ENCODE measurements at places on chromosomes 1 and 21. TPM values are rescaled to one million over a fixed set of nuclear protein-coding genes. Genes with fewer than 3 reads are reported as not detected.

The CASP9 gene
- 12.9 TPM for total RNA-seq

The HES4 gene
- 97.2 TPM for total RNA-seq

The ZBTB8A gene
- 3.0 TPM for total RNA-seq

GRCh38 chr1:241677201-241677600 lies 25.1 kb downstream of the WDR64 start:
- H3K4me3 ChIP-seq: no peak overlapping the region
- H3K4me1 ChIP-seq: no peaks in the 10 kb centered on the region
- H3K36me3 ChIP-seq: no peaks in the 10 kb centered on the region
- H3K27ac ChIP-seq: no peak overlapping the region

- no peaks in the 10 kb centered on the region for H3K36me3 ChIP-seq
- no peak overlapping the region for H3K27ac ChIP-seq
- H3K4me3 ChIP-seq: no peak overlapping the region
- peak; percentile 36 for DNase-seq
These were observed 69.6 kb upstream of the LRRC8B start for GRCh38 chr1:89454845-89455521.

The ATP6V1G3 gene
- not detected for total RNA-seq

The SLC44A5 gene
- total RNA-seq: 3.6 TPM

GRCh38 chr1:201702936-201703335 lies 126.0 kb upstream of the IPO9 start:
- H3K4me3 ChIP-seq: no peak overlapping the region
- H3K27ac ChIP-seq: peak overlapping the region; percentile 27
- no peaks in the 10 kb centered on the region for H3K27me3 ChIP-seq

DNA sequence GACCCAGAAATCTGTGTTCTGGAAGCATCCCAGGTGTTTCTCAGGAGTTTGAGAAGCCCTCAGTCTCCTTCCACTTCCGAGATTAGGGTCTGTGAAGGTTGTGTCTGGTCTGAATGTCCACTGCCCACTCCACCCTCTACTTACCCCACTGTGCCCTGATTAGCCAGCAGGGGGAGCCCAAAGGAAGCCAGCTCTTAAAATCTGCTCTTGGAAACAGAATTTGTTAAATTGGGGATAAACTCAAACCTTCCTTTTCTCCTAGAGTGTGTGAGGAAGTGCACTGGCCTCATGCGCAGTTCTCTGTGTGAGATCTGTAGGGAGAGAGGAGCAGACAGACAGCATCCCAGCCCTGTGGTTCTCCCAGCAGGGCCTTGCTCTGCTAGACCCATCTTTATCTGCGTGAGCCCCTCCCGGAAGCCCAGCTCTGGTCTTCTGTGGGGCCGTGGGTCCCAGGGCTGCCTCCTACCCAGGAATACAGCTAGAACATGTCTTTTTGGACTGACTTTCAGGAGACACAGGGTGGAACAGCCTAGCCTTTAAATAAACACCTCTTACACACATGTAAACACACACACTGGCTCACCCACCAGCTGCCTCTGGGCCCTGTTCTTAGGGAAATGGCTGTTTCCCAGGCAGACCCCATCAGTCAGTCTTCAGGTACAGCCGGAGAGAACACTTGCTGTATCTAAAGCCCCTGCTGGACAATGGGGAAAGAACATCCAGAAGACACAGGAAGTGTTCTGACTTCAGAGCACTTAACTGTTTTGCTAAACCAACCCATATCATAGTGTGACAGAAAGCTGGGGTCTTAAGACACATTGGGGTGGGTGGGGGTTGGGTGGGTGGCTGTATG lies 52.2 kb downstream of the SMYD2 start:
- H3K27ac ChIP-seq: no peak overlapping the region
- peaks cover 6% of the 10 kb centered on the region for H3K36me3 ChIP-seq
- no peaks in the 10 kb centered on the region for H3K27me3 ChIP-seq

- no peaks in the 10 kb centered on the region for H3K4me1 ChIP-seq
- no peaks in the 10 kb centered on the region for H3K36me3 ChIP-seq
- no peak overlapping the region for H3K4me3 ChIP-seq
- H3K27me3 ChIP-seq: no peaks in the 10 kb centered on the region
These were observed 62.0 kb upstream of the HOOK1 start for GRCh38 chr1:59752556-59753414.

DNA sequence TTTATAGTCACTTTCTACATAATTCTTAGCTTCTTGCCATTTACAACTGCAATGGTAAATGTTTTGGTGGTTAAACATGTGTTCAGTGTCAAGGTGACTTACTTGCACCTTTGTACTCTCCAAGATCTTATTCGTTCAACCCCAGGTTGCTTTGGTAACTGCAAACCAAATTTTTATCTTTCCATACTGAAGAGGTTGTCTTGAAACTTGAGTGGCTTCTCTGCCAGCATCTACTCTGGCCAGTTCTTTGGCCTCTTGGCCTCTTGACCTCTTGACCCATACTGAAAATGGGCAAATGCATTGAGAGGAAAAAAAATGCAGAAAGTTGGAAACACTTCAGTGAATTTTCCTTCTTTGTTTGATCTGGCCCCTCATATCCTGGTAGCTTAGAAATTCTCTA lies 88.0 kb upstream of the LRRC7 start:
- no peak for DNase-seq
- H3K36me3 ChIP-seq: no peaks in the 10 kb centered on the region
- H3K27ac ChIP-seq: no peak overlapping the region
- no peaks in the 10 kb centered on the region for H3K27me3 ChIP-seq
- no peaks in the 10 kb centered on the region for H3K4me1 ChIP-seq

DNA sequence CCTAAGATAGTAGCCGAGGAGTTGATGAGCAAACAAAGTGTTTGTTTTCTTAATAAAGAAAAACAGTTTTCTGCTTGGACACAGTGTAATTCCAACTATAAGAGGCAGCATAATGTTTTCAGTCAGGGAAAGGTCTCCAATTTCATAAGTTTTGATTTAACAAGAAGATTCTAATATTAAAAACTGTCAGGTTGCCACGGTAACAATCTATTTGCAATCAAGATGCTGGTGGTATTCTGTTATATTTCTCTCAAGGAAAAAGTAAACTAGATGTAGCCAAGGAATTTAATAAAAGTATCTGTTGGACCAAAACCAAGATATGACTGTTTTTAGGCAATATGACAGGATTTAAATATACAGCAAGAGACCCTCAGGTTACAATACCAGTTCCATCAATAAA lies 211.7 kb downstream of the SMYD3 start:
- H3K4me3 ChIP-seq: no peak overlapping the region
- H3K36me3 ChIP-seq: no peaks in the 10 kb centered on the region
- no peak overlapping the region for H3K27ac ChIP-seq
- DNase-seq: no peak

DNA sequence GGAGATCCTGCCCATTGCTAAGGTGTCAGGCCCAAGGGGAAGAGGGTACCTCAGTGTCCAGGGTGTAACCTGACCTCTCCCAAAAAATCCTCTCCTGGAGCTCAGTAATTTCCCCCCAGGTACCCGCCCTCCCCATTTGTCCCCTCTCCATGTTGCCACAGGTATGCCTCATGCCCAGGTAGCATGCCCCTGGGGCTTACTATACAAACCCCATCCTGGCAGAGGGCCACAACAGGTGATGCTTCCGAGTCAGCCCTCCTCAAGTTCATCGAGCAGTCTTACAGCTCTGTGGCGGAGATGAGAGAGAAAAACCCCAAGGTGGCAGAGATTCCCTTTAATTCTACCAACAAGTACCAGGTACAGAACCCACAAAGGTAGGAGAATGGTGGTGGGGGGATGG lies 15.7 kb downstream of the ATP1A4 start:
- H3K4me1 ChIP-seq: no peaks in the 10 kb centered on the region
- H3K27ac ChIP-seq: no peak overlapping the region
- no peaks in the 10 kb centered on the region for H3K36me3 ChIP-seq
- no peak for DNase-seq
- no peaks in the 10 kb centered on the region for H3K27me3 ChIP-seq

The RASAL2 gene
- total RNA-seq: 9.9 TPM

DNA sequence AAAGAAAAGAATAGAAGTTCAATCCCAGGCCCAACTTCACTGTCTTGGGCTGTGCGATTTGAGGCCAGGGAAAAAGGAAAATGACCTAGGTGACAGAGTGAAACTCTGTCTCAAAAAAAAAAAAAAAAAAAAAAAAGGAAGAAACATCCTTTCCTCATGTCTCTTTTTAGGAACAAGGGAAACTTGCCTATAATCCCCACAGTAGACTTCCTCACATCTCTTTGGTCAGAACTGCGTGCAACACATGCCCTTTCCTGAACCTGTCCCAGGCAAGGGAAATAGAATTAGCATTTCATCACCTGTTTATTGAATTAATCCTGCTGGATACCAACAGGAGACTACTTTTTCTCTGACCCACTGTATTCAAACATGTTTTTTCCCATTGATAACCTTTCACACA lies 2.3 kb downstream of the DCST1 start:
- no peaks in the 10 kb centered on the region for H3K36me3 ChIP-seq
- no peaks in the 10 kb centered on the region for H3K4me1 ChIP-seq
- no peak overlapping the region for H3K4me3 ChIP-seq

The VAV3 gene
- 21.4 TPM for total RNA-seq

- H3K27ac ChIP-seq: peak within 1 kb of the TSS; percentile 90
- peaks cover 38% of the 10 kb centered on the region for H3K4me1 ChIP-seq
- peak within 1 kb of the TSS; percentile 75 for H3K4me3 ChIP-seq
- no peaks in the 10 kb centered on the region for H3K27me3 ChIP-seq
These were observed at the start of gene TLCD4 for GRCh38 chr1:95117207-95118066. TLCD4 (plus strand) TSS chr1:95117355; CDS start chr1:95143902, 26,547 bp downstream.

DNA sequence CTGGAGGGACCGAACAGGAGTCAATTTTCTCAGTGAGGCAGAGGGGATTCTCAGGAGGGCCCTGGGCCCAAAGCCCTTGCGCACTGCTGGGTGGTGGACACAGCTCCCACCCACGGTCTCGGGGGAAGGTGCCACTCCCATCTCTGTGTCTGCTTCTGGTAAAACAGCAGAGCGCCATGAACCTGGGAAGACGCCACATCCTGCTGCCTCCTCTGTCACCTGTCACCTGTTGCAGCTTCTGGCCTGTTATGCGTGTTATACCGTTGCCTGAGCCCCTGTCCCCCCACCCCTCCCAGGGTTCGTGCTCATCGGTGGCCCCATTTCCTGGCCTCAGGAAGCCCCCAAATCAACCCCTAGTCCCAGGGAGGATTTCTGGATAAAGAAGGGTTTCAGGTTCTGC lies 125.8 kb upstream of the AJAP1 start:
- no peaks in the 10 kb centered on the region for H3K27me3 ChIP-seq
- H3K4me3 ChIP-seq: no peak overlapping the region
- H3K36me3 ChIP-seq: no peaks in the 10 kb centered on the region
- peaks cover 15% of the 10 kb centered on the region for H3K4me1 ChIP-seq
- DNase-seq: no peak
- H3K27ac ChIP-seq: no peak overlapping the region

DNA sequence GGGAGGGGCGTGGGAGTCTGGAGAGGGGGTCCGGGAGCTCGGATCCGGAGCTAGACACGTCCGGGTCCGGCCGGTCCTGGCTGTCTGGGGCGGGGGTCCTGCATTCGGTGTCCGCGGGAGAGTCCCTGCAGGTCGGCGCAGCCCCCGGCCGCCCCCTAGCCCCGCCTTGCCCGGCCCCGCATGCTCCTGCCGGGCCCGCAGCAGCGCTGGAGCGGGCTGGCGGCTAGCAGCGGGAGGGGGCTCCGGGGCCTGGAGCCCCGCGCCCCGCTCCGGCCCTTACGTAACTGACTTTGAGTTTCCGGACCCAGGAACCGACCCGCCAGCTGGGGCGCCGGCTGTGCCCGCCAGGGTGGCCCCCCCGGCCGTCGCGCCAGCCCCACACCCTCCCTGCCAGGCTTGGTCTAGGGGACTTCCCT lies 26.9 kb upstream of the EPB41 start:
- no peaks in the 10 kb centered on the region for H3K36me3 ChIP-seq
- peak; percentile 49 for DNase-seq
- peaks cover 45% of the 10 kb centered on the region for H3K4me1 ChIP-seq
- peak overlapping the region; percentile 64 for H3K27ac ChIP-seq
- H3K27me3 ChIP-seq: no peaks in the 10 kb centered on the region
- H3K4me3 ChIP-seq: peak overlapping the region; percentile 85

The KDM5B gene
- total RNA-seq: 28.7 TPM

DNA sequence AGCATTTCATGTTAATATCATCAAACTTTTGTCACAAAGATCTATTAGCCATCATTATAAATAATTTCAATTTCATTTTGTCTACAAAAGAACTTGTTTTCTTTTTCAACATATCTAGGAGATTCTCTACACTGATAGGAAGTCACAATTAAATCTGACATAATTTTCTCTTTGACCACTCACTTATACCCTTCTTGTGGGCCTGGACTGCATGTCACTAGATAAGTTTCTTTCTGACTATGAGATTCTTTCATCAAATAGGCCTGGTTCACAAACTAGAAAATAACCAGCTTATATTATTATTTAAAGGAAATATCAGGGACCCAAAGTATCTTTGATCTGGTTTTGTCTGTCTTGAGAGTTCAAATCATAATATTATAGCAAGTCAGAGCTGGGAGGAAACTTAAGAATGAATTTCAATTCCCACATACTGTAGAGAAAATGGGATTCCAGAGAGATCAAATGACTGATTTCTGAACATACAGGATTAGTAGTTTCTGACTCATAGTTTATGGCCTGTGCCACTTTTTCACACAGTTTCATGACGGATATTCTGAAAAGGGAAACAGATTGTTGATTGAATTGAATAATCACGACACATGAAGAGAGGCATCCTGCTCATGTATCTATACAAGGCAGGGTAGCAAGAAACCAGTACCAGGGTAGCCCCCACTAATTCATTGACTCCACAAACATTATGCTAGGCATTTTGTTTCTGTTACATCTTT lies 355.8 kb downstream of the GPATCH2 start:
- H3K36me3 ChIP-seq: no peaks in the 10 kb centered on the region
- no peak for DNase-seq
- no peak overlapping the region for H3K27ac ChIP-seq
- no peaks in the 10 kb centered on the region for H3K4me1 ChIP-seq
- H3K4me3 ChIP-seq: no peak overlapping the region

DNA sequence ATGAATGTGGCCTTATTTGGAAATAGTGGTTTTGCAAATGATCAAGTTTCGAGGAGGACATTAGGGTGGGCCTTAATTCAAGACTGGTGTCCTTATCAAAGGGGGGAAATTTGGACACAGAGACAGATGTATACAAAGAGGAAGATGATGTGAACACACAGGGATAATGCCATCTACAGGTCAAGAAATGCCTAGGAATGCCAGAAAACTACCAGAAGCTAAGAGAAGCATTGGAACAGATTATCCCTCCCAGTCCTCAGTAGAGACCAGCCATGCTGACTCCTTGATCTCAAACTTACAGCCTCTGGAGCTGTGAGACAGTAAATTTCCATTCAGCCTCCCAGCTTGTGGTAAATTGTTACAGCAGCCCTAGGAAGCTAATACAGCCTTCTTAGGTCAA lies 151.4 kb downstream of the PTGER3 start:
- H3K4me1 ChIP-seq: peaks cover 12% of the 10 kb centered on the region
- H3K36me3 ChIP-seq: no peaks in the 10 kb centered on the region
- H3K27ac ChIP-seq: no peak overlapping the region
- DNase-seq: no peak
- no peak overlapping the region for H3K4me3 ChIP-seq

- no peak for DNase-seq
- no peak overlapping the region for H3K4me3 ChIP-seq
- no peak overlapping the region for H3K27ac ChIP-seq
- no peaks in the 10 kb centered on the region for H3K27me3 ChIP-seq
- H3K36me3 ChIP-seq: no peaks in the 10 kb centered on the region
These were observed 48.7 kb downstream of the AKT3 start for GRCh38 chr1:243801378-243801777.

Measured in body of pancreas (tissue), 4 donors.